Right forelimb (tissue), 1 donor: ENCODE measurements at places on chromosomes 2 and 18.

DNA sequence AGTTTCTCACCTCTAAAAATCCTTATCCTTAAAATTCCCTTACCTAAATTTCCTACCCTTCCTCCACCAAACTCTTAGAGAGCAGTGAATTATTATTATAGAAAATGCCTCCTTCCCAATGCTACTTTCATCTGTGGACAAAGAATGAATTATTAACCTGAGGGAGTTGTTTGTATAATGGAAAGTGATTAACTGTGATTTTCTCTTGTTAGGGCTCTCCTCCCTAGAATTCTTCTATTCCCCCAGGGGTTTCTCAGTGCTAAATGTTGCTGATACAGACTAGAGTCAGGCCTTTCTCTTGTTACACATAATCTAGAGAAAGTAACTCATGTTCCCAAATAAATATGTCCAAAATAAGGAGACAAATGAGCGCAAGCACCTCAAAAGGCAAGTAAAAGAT is 23.3 kb downstream of the EPB41L5 start:
- DNase-seq: no peak

GRCh38 chr18:31274931-31275330 is 43.0 kb upstream of the DSG1 start:
- DNase-seq: no peak

GRCh38 chr2:150495993-150496627 is 8.6 kb upstream of the RND3 start:
- DNase-seq: no peak

DNA sequence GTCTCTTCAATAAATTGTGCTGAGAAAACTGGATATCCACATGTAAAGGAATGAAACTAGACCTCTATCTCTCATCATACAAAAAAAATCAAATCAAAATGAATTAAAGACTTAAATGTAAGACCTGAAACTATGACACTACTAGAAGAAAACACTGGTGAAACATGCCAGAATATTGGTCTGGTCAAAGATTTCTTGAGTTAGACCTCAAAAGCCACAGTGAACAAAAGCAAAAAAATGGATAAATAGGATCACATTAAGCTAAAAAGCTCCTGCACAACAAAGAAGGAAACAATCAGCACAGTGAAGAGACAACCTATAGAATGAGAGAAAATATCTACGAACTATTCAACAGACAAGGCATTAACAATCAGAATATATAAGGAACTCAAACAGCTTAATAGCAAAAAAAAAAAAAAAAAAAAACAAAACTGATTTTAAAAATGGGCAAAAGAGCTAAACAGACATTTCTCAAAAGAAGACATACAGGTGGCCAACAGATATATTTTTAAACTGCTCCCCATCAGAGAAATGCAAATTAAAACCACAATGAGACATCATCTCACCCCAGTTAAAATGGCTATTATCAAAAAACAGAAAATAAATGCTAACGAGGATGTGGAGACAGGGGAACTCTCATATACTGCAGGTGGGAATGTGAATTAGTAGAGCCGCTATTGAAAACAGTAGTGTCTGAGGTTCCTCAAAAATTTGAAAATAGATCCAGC is 66.3 kb downstream of the NCKAP1 start:
- no peak for DNase-seq

DNA sequence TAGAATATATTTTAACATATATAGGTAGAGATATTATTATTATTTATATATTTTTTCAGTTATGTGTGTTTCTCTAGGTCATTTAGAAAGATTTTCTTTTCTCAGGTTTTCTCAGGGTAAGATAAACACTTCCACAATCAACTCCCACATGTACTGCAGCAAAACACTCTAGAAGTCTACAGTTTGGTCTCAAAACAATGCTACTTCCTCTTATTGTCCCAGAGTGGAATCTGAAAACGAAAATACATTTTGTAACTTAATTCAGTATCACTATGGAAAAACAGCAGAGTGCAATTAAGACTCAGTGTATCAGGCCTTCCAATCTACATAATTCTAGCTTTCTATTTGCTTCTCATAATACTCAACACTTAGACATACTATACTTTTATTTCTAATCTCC is 190.1 kb upstream of the SLC35G4 start:
- DNase-seq: no peak
